ENCODE measurements at places on chromosomes 6 and 20.

GRCh38 chr20:57986666-57987065 lies 241.8 kb downstream of the ANKRD60 start:
- DNase-seq = no peak

DNA sequence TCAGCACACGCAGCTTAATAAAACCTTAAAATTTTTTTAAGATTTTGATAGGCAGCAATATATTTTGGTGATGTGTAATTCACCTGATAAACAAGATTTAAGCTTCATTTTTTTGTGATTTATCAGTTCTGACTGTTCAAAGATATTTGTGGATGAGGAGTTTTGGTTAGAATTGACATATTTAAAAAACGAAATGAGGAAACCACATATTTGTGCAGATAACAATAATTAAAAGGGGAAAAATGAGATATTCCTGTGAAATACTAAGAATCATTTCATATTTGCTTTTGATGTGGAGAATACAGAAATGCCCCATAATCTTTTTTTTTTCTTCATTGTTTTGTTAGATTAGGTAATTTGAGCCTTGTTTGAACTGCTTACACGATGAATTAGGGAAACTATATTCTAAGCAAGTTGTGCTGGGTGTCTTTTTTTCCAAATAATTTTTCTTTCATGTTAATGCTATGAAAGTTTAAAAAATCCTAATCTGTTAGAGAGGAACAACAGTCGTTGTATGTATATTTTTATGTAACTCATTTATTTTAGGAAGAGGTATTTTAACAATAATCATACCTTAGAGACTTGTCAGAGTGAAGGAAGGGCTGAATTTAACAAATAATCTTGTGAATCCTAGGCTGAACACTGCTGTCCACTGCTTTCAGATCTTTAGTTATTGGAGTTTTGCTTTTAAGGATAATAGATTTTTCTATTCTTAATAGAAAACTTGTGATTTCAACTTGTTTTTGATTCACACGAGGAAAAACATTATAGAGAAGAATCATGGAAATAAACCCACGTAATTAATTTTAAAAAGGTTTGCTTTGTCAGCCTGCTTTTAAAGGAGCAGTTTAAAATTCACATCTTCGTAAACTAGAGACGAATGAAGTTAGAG lies 4.0 kb downstream of the ARID1B start:
- DNase-seq = no peak

GRCh38 chr6:155195903-155196302 lies 67.9 kb upstream of the CLDN20 start:
- DNase-seq = no peak

GRCh38 chr6:13767121-13767808 lies 47.1 kb downstream of the MCUR1 start:
- peak; percentile 63 for DNase-seq

- no peak for DNase-seq
These were observed 797 bp upstream of the ZNF133 start for GRCh38 chr20:18287546-18287914.

GRCh38 chr6:19918436-19918835 lies 81.3 kb downstream of the ID4 start:
- no peak for DNase-seq

DNA sequence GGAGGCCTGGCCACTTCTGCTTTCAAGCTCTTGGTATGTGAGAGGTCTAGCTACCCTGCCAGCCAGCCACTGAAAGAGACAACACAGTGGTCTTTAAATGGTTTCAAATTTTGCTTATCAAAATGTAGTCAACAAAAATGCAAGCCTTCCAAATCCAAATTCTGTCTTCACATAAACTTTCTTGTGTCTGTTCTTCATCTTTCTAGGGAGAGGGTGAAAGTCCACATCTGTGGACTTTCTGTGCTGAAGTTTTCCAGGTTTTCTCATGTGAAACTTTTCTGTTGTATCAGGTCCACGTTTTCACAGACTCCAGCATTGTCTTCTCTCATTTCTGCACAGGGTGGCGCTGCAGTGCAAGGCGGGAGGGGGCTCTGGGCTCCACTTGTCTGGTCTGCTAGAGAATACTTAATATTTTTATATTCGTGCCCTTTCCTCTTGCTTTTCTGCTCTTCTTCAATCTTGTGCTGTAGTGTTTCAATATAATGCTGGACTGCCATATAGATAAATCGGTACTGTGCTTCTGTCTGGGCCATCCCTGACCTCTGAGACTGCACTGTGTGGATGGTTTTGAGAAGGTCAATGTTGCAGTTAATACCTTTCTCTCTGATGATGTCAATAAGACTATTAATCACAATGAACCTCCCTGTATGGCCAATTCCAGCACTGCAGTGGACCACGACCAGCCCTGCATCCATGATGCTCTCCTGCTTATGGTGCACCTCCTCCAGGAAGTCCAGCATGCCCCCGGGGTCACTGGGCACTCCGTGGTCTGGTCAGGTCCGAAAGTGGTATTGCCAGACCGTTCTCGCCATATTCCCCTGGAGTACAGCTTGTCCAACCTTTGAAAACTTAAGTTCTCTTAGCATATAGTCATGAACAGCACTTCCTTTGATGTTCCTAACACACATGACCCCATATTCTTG lies 161.6 kb upstream of the TNFAIP3 start:
- peak; percentile 61 for DNase-seq

- DNase-seq = no peak
These were observed 26.6 kb upstream of the FBXL4 start for GRCh38 chr6:98974309-98974708.

GRCh38 chr20:26208296-26209091 lies 511.8 kb upstream of the ZNF337 start:
- peak; percentile 29 for DNase-seq

DNA sequence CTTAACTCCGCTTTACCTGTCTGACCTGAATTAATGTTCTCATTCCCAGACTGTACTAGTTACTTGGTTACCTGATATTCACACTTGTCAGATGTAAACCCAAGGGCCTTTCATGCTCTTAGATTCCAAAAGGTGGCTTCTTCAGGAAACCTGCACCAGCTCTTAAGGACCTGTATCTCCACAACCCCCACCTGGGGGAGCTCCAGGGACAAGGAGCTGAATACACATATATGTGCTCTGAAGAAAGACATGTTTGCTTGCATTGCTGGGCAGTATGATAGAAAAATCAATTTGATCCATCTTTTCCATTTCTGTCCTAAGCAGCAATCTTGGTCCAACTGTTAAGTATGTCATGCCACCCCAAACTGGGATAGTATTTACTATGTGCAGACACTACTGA lies 64.8 kb upstream of the POU3F2 start:
- DNase-seq = peak; percentile 4

DNA sequence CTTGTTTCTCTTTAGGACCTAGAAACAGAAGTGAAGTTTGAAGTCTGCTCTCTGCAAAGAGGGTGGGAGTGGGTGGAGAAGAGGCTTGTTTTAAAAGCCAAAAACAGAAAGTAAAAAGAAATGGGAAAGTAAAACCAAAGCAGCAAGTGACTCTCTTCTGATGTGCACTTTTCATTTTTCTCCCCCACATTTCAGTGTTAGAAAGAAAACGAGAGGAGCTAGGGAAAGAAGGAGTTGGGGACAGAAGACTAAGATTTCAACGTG lies 1.3 kb downstream of the C6orf141 start:
- no peak for DNase-seq

DNA sequence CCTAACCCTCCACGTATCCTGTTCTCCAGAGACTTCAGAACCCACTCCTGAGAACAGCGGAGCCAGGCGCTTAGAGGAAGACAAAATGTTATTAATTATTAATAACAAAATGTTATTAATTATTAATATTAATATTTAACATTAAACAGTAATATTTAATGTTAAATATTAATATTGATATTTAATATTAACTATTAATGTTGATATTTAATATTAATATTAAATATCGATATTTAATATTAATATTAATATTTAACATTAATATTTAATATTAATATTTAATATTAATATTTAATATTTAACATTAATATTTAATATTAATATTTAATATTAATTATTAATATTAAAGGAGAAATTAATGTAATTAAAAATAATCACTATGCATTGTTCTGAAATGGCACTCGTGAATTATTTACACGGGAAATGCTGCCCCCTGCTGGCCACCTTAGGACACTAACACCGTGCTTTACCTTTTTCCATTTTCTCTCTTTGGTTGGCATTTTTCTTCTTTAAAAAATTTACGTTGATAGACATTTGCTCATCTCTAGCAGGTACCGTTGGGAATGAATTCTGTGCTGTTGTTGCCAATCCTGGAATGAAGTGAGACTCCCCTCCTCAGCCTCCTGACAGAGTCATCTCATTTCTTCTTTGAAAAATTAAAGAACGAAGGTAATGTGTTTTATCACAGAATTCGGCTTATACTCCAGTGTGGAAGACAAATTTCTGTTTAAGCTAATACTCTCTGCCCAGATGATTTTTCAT lies 7.5 kb upstream of the GGTLC1 start:
- DNase-seq = peak; percentile 25

DNA sequence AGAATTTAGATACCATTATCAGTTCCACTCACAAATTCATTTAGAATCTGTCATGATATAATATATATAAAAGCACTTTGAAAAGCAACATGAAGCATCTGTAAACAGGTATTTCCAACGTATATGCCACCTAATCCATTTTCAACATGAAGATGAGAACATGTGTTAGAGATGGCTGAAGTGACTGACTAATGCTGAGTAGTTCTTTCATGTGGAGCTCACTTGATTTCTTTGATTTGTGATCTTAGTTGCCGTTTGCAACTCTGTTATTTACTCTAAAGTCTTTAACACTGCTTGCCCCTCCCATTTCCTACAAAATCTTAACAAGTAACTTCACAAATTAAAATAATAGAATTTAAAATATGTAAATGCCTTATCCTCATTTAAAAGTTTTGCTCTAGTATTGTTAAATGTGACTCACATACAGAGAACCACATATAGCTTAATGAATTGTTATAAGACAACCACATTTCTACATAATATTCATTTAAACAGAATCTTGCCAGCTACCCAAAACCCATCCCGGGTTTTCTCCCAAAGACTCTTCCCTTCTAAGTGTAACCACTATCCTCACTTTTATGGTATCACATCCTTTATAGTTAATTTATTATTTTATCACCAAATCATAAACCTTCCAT lies 78.3 kb downstream of the ME1 start:
- DNase-seq = no peak

GRCh38 chr6:44699082-44699481 lies 311.6 kb downstream of the CDC5L start:
- DNase-seq = no peak

- peak; percentile 93 for DNase-seq
These were observed 215.1 kb upstream of the TBX18 start for GRCh38 chr6:84979541-84979940.

- DNase-seq = no peak
These were observed 97.6 kb upstream of the HDGFL1 start for GRCh38 chr6:22471746-22472145.

DNA sequence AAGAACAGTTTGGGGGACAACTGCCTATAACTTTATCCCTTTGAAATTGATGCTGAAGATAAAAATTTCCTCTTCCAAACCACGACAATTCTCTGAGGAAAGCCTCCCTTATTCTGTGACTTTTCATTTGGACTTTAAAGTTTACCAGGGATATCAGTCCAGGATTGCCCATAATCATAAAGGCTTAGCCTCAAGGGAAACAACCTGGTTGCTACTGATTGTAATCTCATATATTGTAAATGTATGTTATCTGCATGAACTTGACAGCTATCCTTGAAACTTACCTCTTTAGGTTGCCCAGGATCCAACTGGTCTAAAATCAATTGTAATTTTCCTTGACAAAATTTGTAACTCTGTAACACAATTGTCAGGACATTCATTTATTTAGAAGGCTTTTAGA lies 23.8 kb downstream of the TBC1D32 start:
- no peak for DNase-seq

GRCh38 chr6:44470115-44470464 lies 82.6 kb downstream of the CDC5L start:
- DNase-seq = no peak

DNA sequence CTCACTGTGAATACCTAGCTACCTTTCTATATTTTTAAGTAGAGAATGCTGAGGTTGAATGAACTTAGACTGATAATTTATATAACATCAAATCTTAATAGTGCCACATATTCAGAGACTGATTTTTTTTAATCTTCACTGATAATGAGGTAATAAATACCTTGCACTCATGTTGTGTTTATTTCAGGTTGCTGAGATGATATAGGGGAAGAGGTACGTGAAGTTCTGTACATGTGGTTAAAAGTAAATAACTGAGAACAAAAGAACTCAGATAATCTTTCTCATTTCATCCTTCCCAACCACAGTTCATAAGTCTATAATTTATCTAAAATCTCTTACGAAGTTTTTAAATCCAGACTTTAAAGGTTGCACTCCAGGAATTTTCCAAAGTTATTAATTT lies 6.4 kb downstream of the NHSL1 start:
- no peak for DNase-seq

DNA sequence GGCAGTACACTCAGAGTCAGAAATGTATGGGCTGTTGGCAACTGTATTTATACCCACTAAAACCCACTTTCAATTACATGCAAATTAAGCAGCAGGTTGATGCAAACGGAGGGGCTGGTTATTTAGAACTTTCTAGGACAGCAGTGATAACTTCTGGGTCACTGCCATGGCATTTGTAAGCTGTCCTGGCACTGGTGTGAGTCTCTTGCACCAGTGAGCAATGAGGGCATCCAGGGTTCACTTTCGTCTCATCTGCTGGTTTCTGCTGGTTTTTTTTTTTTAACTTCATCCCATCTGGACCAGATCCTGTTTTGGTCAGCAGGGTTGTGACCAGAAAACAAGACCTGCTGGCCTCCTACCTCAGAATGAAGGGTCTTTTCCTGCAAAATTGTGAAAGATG lies 49.2 kb downstream of the CDH26 start:
- DNase-seq = no peak

DNA sequence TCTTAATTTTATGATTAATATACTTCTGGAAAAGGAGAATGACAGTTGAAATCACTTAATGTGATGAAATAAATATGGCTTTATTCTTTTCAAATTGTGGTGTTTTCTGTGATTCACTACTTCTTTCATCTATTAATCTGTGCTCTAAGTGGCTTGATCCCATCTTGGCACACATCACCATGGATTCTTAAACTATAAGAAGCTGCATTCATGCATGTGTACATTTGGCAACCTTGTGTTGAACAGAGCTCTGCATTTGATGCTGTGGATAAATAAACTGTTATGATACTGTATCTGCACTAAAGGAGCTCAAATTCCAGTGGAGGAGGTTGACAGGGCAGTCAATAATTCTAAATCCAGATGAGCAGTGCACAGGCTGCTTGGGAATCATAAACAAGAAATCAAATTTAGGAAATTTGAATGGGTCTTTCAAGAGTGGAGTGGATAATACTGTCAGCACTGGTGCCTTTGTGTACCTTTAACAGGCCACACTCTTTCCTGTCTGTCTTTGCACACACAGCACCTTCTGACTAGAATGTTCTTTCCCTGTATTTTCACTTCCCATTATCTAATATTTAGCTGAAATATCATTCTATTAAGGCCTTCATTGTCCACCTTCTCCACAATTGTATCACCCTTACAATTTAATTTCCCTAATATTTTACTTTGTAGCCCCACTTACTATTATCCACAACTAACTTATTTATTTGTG lies 252.9 kb downstream of the GRM1 start:
- no peak for DNase-seq

GRCh38 chr20:48192109-48192508 lies 406.8 kb upstream of the SULF2 start:
- DNase-seq = no peak
